GM12864 (cell line): ENCODE measurements at places on chromosomes 7 and 10.
A peak's percentile ranks its signal among the peaks of the same experiment; 100 is the strongest.

DNA sequence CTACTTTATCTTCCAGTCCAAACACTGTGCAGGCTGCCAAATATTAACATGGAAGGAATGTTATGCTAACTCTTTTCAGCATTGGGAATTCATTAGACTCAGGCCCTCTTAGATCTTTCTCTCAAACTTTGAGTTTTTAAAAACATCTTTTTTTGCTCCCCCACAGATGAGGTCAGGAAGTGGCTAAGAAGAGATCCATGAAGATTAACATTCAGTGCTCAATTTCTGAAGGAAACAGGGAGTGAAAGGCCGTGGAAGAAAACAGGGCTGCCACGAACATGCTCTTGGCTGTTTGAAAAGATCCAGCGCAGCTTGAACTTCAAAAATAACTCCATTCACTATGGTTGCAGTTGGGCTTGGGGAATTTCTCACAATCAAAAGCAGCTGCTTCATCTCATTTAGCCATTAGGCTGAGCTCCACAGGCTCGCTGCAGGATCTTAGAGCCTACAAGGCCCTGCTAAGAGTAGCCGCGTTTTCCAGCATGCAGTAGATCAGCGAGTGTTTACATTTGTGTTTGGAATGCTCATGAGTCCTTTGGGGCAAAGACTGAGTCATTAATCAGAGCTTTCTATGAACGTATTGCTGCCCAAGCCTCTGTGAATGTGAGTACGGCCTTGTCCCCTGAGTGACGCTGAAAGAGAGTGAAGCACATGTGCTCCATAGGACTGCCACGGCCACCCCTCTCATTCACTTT lies 41.2 kb upstream of the TNS3 start:
- no peak for DNase-seq

DNA sequence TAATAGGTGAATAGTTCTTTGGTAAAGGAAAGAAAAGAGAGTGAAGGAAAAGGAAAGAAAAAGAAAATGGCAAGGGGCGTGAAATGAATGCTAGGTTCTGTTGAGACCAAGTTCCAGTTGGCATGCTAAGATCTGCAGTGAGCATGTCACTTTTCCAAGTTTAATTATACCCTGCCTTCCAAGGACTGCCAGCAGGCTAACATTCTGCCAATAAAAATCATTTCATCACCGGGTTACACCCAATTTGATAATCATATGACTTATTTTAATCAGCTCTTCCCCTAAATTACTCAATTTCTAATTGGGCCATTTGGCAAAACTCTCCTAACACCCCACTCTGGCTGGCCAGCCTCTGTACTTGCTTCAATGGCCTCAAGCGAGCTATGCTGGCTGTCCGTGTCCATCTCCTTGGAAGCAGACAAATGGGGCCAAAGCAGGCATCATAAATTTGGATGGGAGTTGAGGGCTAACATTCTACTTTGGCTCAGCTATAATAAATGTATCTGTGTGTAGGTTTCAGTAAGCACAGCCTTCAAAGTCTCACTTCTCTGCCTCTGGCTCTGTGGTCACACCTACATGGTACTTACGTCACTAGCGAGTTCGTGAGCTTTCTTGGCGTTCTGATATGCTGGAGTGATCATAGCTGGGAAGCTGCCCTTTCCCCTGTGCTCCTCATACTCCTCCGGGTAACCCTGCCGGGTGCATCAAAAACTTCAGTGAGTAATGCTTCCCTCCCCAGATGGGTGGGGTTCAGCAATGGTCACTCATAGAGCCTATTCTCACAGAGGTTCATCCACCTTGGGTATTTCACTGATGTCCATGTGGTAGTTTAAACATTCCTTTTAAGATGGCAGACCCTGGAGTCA lies 17.3 kb downstream of the NRAP start:
- DNase-seq = no peak

GRCh38 chr7:87106974-87107612 lies 45.2 kb upstream of the DMTF1 start:
- no peak for DNase-seq

GRCh38 chr10:123139521-123140163 lies 3.9 kb downstream of the HMX3 start:
- DNase-seq = no peak

- DNase-seq = no peak
These were observed 50.5 kb upstream of the ZMIZ2 start for GRCh38 chr7:44698046-44698580.

DNA sequence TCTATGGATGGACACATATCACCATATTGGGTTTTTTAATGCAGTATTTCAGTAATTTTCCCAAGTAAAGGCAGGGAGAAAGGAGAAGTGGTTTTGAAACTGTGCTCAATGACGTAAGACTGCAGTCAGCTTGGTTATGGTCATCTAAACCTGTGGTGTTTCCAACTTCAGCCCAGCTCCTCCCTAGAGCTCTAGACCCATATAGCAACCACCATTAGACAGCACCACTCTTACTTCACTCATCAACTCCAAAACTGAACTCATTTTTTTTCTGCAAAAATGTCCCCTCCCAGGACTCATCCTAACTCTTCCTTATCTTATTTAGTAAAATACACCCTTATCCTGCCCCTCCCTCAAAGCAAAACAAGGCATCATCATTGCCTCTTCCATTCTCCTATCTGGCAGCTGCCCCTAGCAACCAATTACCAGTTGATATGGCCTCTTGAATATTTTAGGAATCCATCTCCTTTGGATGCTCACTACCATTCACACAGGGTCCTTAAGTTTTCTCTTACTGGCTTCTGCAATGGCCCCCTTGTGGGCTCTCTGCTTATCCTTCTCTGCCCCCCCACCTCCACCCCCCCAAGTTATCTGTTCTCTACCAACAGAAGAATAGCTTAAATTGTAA lies 1.5 kb upstream of the RALA start:
- DNase-seq = peak; percentile 35

DNA sequence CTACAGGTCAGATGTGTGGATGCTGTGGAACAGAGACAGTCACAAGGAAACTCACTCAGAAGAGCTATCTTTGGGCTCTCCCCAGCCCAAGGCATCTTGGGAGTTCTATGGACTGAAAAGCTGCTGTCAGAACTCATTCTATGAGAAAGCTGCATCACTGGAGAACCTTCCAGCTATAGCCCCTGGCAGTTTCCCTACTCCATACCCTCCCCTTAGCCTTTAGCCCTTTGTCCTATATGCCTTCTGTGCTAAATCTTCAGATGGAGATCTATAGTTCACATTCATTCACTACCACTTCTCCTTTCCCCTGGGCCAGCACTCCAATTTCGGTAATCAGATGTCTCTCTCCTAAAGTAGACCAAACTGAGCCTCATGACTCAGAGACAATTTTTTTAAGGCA lies 6.9 kb downstream of the WNT8B start:
- DNase-seq = no peak

GRCh38 chr7:131370523-131370968 lies 42.9 kb downstream of the MKLN1 start:
- DNase-seq = peak; percentile 44

DNA sequence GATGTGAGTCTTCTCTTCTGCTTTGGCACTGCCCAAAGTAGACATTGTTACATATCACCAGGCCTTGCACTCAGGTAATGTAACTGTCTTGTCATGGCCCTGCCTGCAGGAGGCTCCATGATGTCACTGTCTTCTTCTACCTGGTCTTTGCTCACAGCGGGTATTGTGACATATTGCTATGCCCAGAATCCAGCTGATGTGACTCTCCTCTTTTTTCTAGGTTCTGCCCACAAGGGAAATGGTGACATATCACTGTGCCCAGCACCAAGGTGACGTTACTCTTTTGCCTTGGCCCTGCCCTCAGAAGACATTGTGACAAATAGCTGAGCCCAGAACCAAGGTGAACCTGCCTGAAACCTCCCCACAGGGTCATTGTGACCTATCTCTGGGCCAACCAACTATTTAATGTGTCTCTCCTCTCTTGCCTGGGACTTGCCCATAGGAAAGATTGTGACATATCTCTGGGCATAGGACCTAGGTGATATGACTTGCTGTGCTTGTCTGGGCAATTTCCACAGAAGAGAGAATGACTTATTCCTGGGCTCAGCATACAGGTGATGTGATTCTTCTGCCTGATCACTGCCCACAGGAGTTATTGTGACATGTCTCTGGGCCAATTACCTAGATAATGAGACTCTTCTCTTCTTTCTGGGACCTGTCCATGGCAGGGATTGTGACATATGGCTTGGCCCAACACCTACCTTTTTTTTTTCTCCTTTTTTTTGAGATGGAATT lies 26.5 kb upstream of the ZNF107 start:
- no peak for DNase-seq

DNA sequence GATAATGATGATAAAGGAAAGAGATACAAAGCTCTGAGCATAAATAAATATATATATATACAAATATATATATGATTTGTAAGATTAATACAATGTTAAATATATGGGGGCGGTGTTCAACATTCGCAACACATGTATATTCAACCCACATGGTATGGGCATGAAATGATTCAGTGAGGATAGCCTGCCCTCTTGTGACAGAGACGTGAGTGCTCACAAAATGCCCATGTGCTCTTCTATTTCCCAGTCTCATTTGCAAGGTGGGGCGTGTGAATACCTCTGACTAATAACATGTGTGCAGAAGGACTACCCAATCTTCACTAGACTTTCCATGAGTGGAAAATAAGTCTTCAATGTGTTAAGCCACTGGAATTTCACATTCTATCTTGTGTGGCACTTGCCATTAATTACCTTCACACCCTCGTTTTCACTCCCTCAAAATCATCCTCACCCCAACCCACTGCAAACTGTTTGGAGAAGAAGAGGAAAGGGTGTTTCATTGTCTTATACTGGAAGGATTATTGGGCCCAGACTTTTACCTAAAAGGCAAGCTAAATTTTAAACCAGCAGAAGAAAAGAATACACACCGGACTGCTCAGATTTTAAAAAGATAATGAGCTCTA lies 26.9 kb downstream of the ASAH2 start:
- peak; percentile 53 for DNase-seq

GRCh38 chr7:112889834-112890438 lies 99.7 kb upstream of the TMEM168 start:
- no peak for DNase-seq

DNA sequence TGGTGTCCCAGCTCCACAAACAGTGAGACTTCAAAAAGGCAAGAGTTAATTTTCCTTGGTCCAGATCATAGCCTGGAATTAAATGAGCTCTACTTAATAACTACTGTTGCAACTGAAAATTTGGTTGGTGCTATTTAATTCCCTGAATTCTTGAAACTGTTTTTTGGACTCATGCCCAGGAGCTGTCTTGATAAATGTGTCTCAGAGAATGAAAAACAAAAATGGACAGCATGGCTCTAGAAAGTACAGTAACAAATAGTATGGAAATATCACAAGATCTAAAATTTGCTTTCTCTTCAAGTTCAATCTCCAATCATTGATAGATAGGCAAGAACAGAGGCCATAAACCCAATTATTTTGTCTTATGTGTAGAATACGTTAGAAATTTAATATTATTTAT lies 42.5 kb downstream of the CCDC71L start:
- DNase-seq = no peak

DNA sequence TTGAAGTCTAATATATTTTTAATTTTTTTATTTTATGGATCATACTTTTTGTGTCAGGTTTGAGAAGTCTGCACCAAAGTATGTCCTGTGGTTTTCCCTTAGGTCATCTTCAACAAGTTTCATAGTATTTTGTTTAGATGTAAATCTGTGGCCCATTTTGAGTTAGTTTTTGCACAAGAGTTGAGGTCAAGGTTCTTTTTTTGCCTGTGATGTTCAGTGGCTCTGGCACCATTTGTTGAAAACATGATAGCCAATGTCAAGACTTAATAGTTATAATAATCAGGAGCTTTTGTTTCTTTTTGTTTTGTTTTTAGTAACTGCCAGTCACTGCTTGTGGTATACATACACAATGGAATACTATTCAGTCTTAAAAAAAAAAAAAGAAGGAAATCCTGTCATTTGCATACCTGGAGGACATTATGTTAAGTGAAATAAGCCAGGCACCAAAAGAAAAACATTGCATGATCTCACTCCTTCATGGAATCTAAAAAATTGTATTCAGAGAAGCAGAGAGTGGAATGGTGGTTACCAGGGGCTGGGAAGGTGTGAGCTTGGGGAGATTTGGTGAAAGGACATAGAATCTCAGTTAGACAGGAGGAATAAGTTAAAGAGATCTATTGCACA lies 61.3 kb downstream of the EGFR start:
- no peak for DNase-seq

- no peak for DNase-seq
These were observed 289.6 kb downstream of the PPP1R3A start for GRCh38 chr7:113628948-113629847.

GRCh38 chr10:123157210-123157609 lies 3.0 kb downstream of the BUB3 start:
- DNase-seq = no peak

GRCh38 chr10:132691711-132692153 lies 94.2 kb downstream of the NKX6-2 start:
- DNase-seq = no peak

DNA sequence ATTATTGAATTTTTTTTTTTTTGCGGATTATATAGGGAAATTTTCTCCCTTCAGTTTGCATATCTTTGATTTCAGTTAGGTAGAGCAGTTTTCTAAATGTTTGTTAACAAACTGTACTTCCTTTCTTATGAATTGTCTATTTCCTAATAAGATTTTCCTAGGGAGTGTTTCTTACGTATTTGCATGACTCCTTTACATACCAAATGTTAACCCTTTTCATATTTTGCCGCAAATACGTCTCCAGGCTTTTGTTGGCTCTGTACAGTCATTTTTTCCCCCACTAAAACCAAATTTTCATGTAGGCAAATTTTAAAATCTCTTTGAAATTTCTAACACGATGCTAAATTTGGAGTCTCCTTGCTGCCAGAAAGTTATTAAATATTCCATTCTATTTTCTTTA lies 1.9 kb upstream of the FRAT2 start:
- DNase-seq = no peak

DNA sequence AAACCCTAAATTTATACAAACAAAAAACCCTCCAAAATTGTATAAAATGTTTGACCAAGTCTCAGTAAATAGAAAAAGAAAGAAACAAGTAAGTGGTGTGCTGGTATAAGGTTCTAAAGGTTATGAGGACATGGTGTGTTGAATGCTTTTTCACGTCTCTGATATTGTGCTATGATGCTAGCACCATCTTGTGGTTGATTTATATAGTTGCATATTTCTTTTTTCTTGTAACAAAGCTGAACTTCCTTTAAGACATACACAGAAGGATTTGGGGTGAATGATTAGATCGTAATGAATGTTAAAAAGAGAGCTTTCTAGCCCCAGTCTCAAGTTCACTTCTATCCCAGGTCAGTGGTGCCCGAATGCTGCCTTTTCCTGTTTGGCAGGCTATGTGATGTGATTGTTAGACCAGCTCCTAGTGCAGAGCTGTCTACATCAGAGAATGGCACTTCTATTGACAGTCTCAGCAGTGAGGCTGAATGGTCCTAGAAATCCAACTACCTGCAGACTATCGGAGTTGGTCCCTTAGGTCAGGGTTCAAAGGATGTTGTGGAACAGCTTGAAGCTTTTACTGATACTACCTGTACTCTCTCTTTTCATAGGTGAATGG lies 25.0 kb downstream of the VTI1A start:
- DNase-seq = peak; percentile 39

DNA sequence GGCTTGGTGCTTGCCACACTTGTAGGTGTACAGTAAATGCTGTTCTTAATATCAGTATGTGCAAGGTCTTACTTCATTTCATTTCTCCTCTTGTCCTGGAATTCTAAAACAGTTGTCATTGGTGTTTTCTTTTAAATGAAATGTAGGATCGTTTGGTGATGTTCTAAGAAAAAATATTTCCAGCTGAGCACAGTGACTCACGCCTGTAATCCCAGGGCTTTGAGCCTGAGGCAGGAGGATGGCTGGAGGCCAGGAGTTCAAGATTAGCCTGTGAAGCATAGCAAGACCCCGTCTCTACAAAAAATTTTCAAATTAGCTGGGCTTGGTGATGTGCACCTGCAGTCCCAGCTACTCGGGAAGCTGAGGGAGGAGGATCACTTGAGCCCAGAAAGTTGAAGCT lies 32.6 kb upstream of the ELN start:
- no peak for DNase-seq

GRCh38 chr7:106072715-106073091 lies 39.4 kb downstream of the SYPL1 start:
- no peak for DNase-seq
